Activated T-helper 1 cell treated with anti-CD3 and anti-CD28 coated beads, Interleukin-2, amount 50 U/mL, for 16 hours (primary cell): ENCODE measurements at places on chromosomes 1 and 21.

- no peak for DNase-seq
These were observed 12.3 kb downstream of the BTBD19 start for GRCh38 chr1:44820328-44821239.

DNA sequence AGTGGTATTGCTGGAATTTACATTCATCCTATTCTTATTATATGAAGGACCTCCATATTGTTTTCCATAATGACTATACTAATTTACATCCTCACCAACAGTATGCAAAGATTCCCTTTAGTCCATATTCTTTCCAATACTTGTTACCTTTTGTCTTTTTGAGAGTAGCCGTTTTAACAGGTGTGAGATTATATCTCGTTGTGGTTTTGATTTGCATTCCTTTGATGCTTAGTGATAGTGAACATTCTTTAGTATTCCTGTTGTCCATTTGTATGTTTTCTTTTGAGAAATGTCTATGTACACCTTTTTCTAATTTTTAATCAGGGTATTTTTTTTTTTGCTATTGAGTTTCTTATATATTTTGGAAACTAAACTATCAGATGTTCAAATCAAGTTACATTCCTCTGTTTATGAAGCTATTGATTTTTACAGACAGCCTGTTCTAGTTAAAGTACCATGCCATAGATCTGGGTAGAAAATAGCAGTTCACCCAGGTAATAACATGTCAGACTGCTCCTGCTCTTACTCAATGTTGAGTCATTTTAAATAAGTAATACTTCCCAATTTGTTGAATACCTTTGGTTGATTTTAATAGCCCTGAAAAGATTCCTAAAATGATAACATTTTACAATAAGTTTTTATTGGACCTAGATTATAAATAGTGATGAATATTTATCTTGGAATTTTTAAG, 1108.7 kb downstream of the NCAM2 start:
- no peak for DNase-seq

DNA sequence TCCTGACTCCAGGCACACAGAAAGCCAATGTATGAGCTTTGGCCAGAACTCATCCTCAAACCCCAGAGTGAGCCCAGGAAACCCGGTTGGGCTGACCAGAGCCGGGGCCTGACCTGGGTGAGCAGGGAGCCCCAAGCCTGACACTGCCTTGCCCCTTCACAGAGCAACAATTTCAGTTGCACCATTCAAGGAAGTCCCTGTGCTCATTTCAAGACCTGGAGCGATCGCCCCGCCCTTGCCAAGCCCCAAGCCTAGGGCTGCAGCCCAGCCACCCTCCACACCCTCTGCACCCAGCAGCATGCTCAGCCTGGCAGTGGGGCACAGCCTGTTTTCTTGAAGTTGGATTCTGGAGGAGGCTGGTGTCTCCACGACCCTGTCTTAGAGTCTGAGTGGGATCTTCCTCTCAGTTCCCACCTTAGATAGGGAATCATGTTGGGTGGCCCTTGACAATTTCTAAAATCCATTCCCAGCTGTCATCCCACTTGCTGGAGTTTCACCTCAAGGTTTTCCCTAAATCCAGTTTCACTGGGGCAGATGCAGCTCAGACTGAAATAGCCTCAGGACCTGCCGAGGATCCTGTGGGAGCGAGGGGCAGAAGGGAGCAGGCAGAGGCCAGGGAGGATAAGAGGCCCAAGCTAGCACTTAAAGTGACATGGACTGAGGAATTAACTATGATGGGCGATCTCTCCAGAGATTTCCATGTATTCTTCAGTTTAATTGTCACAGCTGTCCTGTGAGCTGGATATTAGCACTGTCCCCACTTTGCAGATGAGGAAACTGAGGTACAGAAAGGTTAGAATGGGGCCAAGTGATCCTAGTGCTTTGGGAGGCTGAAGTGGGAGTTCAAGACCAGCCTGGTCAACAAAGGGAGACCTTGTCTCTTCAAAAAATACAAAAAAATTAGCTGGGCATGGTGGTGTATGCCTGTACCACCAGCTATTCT, 2.5 kb downstream of the NBL1 start:
- DNase-seq: no peak

- DNase-seq: no peak
These were observed 53.8 kb downstream of the PRDM2 start for GRCh38 chr1:13753636-13754402.

GRCh38 chr1:8396083-8396785, 78.3 kb downstream of the SLC45A1 start:
- no peak for DNase-seq

DNA sequence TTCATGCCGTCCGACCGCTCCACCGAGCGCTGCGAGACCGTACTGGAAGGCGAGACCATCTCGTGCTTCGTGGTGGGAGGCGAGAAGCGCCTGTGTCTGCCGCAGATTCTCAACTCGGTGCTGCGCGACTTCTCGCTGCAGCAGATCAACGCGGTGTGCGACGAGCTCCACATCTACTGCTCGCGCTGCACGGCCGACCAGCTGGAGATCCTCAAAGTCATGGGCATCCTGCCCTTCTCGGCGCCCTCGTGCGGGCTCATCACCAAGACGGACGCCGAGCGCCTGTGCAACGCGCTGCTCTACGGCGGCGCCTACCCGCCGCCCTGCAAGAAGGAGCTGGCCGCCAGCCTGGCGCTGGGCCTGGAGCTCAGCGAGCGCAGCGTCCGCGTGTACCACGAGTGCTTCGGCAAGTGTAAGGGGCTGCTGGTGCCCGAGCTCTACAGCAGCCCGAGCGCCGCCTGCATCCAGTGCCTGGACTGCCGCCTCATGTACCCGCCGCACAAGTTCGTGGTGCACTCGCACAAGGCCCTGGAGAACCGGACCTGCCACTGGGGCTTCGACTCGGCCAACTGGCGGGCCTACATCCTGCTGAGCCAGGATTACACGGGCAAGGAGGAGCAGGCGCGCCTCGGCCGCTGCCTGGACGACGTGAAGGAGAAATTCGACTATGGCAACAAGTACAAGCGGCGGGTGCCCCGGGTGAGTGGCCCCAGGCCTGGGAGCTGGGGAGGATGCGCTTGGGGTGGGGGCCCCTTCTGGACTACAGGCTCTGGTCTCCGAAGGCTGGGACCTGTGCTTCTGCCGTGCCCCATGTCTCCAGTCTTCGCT, 1.1 kb downstream of the SKI start:
- DNase-seq: peak; percentile 40

GRCh38 chr1:228146417-228147150, 3.1 kb upstream of the GJC2 start:
- DNase-seq: no peak

DNA sequence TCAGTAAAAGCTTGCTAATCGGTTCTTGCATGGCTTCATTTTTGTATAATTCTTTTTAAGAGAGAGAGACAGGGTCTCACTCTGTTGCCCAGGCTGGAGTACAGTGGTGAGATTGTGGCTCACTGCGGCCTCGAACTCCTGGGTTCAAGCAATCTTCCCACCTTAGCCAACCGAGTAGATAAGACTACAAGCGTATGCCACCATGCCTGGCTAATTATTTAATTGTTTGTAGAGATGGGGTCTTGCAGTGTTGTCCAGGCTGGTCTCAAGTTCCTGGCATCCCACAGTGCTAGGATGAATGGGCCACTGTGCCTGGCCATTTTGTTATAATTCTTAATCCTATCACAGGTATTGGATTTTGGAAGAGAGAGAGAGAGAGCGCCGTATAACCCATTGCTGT, 23.4 kb downstream of the RCAN3 start:
- DNase-seq: no peak

DNA sequence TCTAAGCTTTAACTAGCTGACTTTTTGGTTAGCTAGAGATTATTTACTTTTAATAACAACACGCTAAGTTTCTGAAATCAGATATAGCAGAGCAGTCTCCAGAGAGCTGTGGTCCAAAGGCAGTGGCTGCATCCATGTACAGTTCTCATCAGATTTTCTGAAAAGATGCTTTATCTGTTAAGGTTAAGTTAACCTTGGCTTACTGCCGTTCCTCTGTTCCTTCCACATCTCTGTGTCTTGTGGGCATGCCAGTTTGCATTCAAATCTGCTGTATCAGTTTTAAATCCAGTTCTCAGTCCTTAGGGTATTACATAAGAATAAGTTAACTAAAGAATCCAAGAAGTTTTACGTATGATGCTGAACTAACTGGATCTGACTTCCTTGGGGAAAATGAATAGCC, 46.8 kb downstream of the SPATA46 start:
- DNase-seq: no peak

DNA sequence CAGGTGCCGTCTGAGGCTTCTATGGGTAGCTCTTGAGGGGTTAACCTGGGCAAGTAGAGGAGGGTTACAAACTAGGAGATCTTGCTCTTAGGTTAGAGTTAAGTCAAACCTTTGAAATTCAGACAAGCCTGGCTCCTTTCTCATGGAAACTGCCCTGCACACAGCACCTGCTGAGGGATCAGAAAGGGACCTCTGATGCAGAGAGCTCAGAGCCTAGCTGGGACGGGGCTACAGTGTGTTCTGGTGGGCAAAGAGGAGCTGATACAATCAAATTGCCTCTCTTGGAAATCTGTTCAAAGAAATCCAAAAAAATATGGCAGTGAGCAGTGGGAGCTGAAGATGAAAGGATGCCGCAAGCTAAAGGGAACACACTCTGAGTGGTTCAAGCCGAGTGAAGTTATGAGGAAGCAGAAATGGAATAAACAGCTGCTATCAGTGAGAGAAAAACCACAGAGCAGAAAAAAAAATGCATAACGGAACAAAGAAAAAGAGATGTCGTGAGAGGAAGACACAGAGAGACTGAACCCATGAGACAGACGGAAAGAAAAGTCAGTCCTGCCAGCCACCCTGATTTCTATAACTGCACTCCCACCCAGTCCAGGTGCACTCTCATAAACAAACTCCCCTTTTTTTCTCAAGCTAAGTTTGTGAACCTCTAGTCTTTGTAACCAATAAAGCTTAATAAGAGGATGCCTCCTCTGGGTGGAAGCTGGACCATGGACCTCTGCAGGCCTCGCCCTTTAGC, 26.6 kb downstream of the PAFAH2 start:
- no peak for DNase-seq
